ENCODE measurements at places on chromosomes 12 and 14.
A peak's percentile ranks its signal among the peaks of the same experiment; 100 is the strongest.

DNA sequence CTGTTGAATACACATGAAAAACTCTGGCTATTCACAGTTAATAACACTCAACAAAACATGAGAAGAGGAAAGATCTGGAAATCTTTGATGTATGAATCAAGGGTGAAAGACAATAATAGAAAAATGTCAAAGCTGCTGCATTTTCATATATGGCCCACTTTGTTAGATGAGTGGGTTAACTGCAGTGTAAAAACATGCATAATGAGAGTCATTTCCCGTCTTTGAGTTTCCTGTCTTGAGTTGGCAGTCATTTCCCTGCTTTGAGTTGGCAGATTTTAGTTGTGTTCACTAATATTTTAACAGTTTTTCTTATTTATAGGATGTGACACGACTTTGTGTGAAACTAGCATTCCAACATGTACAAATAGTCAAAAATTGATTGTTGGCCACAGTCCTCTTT, 87.9 kb upstream of the PTPRQ start:
- no peak for DNase-seq

GRCh38 chr12:1858456-1858855, 38.1 kb downstream of the LRTM2 start:
- no peak for DNase-seq

- no peak for DNase-seq
Measured at GRCh38 chr12:85507456-85507855, 227.4 kb downstream of the ALX1 start.

DNA sequence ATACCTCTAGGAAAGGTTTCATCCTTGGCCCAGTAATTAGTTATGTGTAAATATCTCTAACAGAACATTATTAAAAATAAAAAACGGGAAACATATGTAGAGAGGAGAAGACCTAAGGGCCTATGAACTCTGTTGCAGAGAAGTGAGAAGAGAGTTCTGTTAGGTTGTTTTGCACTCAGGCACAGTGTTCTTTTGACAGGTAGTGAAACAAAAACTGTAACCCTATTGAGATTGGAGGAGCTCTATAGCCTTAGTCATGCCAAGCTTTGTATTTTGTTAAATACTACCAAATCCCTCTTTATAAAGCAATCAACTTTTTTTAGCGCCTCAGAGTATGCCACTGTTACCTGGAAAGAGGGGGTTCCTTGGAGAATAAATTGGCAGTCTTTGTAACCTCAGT, 77.6 kb downstream of the CNTN1 start:
- DNase-seq: no peak

DNA sequence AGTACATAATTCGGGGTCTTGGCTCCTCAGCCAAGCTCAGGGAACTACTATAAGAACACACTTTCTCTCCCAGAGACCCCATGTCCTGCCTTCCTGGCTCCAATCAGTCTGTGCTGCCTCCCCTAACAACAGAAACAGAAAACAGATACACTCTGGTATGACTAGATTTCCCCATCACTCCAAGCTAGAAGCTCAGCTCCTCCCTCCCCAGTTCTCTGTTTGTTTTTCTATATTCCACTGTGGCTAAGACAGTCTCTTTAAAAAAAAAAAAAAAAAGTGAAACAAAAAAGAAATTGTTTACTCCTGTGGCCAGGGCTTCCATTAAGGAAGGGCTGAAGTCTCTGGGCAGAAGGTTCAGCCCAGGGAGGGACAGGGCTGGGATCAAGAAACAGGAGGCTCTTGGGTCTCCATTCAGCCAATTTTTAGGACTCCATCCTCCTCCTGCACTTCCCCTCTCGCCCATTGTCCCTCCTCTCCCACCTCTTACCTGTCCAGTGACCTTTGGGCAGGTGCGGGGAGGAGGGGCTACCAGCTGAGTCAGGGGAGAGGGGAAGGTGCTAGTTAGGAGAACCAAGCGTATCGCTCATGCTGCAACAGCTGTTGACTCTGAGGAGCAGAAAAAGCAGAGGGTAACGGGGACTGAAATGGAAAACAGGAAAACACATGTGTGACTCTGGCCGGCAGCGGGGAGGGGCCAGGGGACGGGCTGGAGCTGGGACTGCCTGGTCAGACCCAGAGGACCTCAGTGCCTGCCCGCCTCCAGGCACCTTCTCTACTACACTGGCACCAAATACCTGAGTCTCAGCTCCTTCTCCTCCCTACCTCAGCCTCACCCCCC, 4.1 kb upstream of the SLC7A7 start:
- peak; percentile 28 for DNase-seq

DNA sequence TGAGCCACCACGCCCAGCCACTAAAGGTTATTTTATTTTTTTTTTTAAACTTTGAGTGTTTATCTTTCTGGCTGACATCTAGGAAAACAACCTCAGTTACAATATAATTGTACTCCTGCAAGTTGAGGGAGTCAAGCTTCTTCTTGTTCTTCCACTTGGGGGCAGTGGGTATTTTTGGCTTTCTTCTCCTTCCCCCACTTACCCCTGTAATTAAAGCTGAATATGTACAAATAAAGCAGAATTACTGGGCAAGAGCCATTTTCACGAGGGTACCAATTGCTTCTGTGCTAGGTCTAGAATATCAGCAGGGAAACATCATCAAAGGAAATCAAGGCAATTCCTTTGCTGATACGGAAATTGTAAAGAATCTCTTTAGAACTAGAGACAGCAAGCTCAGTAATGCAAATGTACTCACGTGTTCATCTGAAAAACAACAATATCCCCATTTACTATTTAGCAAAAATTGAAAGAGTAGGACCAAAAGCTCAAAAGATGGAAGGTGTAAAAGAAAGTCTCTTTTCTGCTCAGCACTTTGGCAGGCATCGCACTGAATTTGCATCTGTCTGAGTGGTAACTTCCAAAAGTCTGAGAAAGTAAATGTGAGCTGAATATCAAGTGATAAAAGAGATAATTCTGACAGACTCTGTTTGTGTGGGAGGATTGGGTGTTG, 72.8 kb downstream of the TAOK3 start:
- DNase-seq: no peak

DNA sequence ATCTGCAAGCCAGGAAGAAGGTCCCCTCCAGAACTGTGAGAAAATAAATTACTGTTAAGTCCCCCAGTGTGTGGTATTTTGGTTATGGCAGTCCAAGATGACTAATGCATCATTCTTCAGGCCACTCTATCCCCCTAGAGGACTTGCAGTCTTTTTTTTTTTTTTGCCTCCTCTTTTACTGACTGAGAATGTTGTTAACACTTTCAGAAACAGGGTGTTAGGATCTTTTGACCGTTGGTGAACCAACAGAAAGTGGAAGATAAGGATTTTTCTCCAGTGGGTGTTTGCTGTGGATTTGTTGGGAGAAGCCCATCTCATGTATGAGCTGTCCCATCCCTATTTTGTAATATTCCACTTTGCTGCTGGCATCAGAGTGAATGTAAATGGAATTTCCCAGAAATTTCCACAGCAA, 37.8 kb downstream of the MARK3 start:
- DNase-seq: no peak

- no peak for DNase-seq
Measured at GRCh38 chr14:24315807-24316596, 4.7 kb downstream of the LTB4R start.

DNA sequence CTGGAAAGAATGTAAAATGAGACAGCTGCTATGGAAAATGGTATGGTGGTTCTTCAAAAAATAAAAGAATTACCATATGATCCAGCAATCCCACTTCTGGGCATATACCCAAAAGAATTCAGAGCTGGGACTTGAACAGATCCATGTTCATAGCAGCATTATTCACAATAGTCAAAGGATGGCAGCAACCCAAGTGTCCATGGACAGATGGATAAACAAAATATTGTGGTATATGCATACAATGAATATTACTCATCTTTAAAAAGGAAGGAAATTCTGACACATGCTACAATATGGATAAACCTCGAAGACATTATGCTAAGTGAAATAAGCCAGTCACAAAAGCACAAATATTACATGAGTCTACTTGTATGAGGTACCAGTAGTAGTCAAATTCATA, 9.1 kb downstream of the RAB2B start:
- DNase-seq: no peak

DNA sequence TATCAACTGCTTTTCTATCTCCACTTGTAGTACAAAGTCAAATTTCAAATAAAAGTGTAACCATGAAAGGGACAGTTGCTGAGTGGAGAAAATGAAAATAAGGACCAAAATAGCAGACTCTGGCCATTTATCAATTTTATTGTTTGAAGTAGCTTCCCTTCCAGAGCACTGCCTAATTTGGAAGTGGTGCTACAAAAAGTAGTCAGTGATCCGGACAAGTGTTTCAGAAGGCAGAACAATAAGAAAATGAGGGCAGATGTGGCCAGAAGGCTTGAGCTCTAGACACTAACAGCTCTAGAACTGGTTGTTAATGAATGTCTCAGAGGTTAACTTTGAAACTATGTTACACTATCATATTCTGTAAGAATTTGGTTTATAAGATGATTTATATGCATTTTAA, 48.9 kb downstream of the ABCC9 start:
- no peak for DNase-seq

DNA sequence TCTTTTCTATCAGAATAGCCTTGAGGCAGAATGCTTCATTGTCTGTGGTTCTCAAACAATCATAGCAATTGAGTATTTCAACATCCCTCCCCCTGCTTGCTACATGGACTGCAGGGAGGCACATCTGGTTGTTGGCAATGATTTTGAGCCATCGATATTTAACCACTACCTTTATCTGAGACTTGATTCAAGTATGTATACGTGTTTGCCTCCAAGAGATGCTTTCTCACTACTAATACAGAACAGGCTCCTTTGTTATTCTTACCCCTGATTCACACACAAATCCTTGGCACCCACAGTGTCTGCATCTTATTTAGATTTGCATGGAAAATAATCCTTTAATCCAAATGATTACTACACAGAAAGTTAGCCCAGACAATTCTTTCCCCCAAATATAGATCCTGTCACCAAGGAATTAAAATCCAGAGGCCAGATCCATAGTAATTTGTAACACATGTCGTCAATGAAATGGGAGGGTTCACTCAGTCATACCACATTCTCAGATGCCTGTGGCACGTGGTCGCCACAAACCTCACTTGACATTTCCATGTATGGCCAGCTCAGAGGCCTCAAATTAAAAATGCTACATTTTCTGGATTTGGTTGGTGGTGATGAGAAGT, 199.3 kb downstream of the ITPR2 start:
- DNase-seq: peak; percentile 50

GRCh38 chr12:20716037-20716436, 20.9 kb downstream of the SLCO1C1 start:
- no peak for DNase-seq

- no peak for DNase-seq
Measured at GRCh38 chr14:52923902-52924575, 26.8 kb downstream of the FERMT2 start.

DNA sequence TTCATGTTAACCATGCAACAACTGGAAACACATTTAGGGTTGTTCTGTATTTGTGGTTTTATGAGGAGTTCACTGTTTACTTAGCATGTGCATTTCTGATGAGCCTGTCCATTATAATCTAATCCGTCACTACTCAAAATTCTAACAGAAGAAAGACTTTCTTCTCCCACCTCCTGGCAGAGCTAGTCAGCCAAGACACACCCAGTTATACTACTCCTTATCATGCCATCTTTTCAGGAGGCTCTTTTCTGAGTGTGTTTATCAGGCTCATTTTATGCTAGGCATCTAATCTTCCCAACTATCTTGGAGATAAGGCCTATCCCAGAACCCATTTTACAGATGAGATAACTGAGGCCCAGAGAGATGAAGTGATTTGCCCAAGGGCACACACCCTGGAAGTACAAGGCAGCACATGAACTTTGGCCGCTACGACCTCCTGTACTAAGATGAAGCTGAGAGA, 10.4 kb upstream of the MED13L start:
- no peak for DNase-seq

DNA sequence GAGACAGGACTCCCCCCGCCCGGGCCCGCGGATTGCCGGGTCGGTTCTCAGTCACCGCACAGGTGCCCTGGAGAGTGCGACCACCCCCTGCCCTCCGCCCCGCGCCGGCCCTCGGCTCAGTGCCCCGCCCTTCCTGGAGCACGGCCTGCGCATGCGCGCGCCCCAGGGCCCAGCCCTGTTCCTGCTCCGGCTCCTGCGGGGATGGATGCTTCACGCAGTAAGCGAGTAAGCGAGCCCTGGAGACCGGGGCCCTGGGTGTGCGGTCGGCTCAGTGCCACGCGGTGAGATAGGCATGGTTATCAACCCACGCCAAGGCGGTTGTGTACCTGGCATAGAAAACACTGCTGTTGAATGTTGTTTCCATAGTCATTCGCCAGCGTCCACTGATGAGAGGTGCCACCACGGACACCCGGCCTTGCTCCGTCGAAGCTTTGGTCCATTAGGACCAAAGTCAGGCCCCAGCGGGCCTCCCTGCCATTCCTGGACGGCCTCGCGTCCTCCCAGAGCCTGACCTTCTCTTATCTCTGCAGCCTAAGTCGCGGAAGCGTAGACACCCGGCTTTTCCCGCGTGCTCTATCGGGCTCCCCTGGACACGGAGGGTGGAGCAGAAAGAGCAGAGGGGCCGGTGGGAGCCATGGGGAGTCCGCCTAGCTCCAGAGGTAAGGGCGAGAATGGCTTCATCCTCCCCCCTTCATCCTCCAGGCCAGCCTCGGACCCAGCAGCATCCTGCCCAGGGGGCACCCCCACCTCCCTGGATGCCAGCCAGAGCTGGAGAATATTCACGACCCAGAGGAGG, 90.6 kb downstream of the PAPOLA start:
- no peak for DNase-seq

DNA sequence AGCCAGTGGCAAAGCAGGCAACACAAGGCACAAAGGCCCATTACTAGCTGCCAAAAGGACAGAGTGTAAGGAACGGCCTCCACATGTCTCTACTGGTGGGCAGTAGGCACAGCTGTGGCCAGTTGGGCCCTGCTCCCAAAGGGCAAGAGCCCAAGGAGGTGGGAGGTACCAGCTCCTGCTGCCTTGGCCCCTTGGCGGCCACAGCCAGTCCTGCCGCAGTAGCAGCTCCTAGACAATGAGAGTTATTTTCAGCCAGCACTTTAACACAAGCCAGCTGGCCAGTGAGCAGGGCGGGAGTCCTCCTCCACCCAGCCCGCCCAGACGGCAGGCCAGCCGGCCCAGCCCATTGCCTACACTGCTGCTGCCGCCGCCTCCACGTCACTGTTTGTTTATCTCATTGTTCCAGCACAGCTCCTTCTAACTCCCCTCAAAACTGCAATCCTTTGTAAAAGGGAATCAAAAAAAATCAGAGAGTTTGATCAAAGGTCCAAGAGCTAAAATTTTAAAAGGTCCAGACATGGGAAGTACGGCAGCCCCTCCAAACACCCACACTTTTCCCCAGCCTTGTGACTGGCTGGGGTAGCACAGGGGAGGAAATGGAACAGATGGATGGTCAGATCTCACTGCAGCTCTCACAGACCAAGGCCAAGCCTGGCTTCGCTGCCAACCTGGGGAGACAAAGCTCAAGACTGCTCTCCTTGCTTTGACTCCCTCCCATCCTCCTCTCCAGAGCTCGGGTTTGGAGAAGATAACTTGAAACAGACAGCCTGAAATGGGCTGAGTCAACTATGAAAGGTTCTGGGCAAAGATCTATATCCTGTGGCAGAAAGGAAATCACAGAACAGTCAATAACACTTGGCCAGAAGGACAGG, 33.5 kb downstream of the FMNL3 start:
- peak; percentile 71 for DNase-seq

- no peak for DNase-seq
Measured at GRCh38 chr12:115857160-115857920, 420.2 kb downstream of the MED13L start.
